ENCODE measurements at places on chromosomes 7 and 10.

- no peak for DNase-seq
Observed at GRCh38 chr7:50664461-50664922, 99.3 kb upstream of the DDC start.

- no peak for DNase-seq
Observed at GRCh38 chr7:491958-492713, 27.5 kb downstream of the PDGFA start.

DNA sequence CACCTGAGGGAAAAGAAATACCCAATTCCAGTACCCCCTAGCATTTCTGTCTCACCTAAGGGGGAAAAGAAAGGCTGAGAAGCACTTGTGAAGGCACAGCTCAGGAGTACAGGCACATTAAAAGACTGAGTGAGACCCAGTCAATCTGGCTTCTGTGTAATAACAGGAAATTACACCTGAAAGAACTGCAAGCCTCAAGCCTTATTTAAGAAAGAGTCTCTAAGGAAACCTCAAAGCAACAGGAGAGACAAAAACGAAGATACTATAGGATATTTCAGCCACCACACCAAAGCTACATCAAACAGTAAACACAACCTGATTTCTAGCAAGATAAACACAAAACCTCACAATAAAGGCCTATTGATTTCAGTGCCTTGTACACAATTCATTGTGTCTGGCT, 69.6 kb upstream of the CDK1 start:
- no peak for DNase-seq

GRCh38 chr10:125340903-125341302, 180.5 kb upstream of the CTBP2 start:
- no peak for DNase-seq

GRCh38 chr7:106344861-106345260, 60.1 kb upstream of the NAMPT start:
- no peak for DNase-seq

GRCh38 chr10:34809796-34810195, 5.3 kb downstream of the PARD3 start:
- DNase-seq, result no peak

DNA sequence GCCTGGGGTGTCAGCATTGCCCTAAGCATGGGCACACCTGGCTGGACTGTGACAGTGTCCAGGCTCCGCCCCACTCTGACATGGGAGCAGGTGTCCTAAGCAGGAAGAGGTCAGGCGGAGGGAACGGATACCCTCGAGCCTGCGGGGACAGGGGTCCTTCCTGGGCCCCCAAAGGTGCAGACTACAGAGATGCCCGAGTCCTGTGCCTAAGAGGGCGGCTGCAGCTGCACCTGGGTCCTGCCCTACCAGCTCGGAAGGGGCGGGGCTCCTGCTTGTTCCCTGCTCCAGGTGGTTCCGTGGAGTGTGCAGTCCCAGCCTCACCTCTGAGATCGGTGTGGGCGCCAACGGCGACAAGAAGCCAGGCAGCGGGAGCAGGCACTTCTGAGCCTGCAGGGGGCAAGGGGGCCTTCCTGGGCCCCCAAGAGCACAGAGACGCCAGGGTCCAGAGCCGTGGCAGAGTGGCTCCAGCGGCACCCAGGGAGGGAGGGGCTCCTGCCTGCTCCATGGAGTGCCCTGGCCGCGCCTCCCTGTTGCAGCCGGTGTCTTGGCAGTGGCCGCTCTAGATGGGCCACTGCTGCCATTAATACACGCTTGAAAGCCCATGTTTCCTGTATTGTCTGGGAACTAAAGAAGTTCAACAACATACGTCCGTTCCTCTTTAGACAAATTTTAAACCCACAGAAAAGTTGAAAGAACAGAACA, 64.5 kb upstream of the CACNA2D1 start:
- no peak for DNase-seq

DNA sequence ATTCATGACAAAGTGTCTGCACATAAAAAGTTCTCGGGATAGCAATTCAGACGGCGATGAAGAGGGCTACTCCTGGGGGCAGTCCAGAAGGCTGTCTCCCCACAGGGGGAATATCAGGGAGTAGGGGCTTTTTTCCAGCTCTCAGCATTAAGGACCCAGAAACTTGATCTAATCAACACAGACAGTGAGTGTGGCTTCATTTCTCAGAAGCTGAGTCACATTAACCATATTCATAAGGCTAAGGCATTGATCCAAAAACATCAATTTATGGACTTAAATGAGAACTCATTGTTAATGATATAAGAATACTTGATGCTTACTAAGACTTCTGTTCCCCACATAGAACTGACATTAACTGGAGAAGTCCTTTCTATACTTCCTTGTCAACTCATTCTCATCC, 87.5 kb upstream of the AOAH start:
- DNase-seq, result no peak

GRCh38 chr7:134645935-134646334, 718 bp upstream of the BPGM start:
- DNase-seq, result no peak
